ENCODE measurements at places on chromosomes 6 and 20. TPM values are rescaled to one million over a fixed set of nuclear protein-coding genes. Genes with fewer than 3 reads are reported as not detected.

MLN gene
- not detected for total RNA-seq

RBPJL gene
- not detected for total RNA-seq

PSORS1C1 gene
- total RNA-seq = 1.00 TPM

STX11 gene
- total RNA-seq = 0.77 TPM

KIF6 gene
- total RNA-seq = 0.33 TPM

TEAD3 gene
- total RNA-seq = 12.5 TPM

NMBR gene
- total RNA-seq = 0.11 TPM

MCCD1 gene
- total RNA-seq = not detected

SAYSD1 gene
- total RNA-seq = 14.1 TPM

C6orf136 gene
- 3.9 TPM for total RNA-seq

EPB41L2 gene
- total RNA-seq = 64.4 TPM

MYBL2 gene
- total RNA-seq = 16.8 TPM

GPSM3 gene
- total RNA-seq = 0.87 TPM

PLN gene
- total RNA-seq = 0.11 TPM

AKAP12 gene
- 114 TPM for total RNA-seq

SLC22A7 gene
- not detected for total RNA-seq

CDC5L gene
- total RNA-seq = 25.7 TPM

DDR1 gene
- 22.4 TPM for total RNA-seq

SLC35F1 gene
- total RNA-seq = 0.12 TPM

SLC17A3 gene
- not detected for total RNA-seq

RSPO3 gene
- total RNA-seq = 2.6 TPM

BMP6 gene
- total RNA-seq = 3.7 TPM

GSTA3 gene
- total RNA-seq = not detected

PI16 gene
- total RNA-seq = 0.75 TPM

CCN6 gene
- total RNA-seq = not detected

SIRPD gene
- not detected for total RNA-seq

TNFRSF21 gene
- total RNA-seq = 3.5 TPM

FAM229B gene
- total RNA-seq = 23.1 TPM

BAK1 gene
- 18.0 TPM for total RNA-seq

PFDN4 gene
- total RNA-seq = 164 TPM

POPDC3 gene
- 23.6 TPM for total RNA-seq

EDN1 gene
- 1.3 TPM for total RNA-seq

IMPG1 gene
- total RNA-seq = 0.37 TPM

SIRPB1 gene
- total RNA-seq = 0.25 TPM

PYGB gene
- total RNA-seq = 142 TPM

TRIM10 gene
- not detected for total RNA-seq

HEBP2 gene
- 65.4 TPM for total RNA-seq

CFAP61 gene
- total RNA-seq = 0.22 TPM
